D341Med (cell line): ENCODE measurements at places on chromosomes 6 and 20.

DNA sequence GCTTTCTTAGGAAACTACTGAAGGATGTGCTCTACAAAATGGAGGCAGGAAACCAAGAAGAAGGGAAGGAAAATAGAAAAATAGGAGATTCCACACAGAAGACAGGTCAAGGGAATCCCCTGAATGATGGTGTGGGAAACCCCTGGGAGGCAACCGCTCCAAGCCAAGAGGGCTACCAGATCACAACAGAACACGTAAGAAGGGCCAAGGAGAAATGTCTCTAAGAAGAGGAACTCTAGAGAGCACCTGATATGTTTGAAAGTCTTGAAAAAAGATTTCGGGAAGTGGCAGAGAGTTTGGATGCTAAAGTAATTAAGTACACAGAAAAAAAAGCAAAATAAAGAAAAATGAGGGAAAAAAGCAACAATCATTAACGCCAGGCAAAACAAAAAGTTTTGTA is 7.1 kb downstream of the KIF13A start:
- DNase-seq = no peak

GRCh38 chr20:33733654-33734576 is 2.1 kb downstream of the ZNF341 start:
- DNase-seq = no peak

DNA sequence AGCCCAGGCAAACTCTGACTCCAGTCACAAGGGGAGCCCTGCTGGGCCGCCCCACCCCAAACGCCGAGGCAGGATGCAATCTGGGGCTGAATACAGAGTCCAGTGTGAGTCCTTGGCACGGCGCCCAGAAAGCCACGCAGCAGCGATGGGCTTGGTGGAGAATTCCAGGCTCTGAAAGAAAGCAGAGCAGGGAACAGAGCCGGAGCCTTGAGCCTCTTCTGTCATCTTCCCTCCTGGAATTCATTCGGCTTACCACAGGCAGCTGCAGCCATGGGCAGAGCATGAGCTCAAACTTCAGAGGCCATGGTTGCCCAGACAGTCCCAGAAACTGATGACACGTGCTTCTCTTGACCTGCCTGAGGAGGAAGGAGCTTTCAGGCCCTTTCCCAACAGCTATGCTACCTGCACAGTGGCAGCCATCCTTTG is 441.1 kb upstream of the JARID2 start:
- DNase-seq = no peak

DNA sequence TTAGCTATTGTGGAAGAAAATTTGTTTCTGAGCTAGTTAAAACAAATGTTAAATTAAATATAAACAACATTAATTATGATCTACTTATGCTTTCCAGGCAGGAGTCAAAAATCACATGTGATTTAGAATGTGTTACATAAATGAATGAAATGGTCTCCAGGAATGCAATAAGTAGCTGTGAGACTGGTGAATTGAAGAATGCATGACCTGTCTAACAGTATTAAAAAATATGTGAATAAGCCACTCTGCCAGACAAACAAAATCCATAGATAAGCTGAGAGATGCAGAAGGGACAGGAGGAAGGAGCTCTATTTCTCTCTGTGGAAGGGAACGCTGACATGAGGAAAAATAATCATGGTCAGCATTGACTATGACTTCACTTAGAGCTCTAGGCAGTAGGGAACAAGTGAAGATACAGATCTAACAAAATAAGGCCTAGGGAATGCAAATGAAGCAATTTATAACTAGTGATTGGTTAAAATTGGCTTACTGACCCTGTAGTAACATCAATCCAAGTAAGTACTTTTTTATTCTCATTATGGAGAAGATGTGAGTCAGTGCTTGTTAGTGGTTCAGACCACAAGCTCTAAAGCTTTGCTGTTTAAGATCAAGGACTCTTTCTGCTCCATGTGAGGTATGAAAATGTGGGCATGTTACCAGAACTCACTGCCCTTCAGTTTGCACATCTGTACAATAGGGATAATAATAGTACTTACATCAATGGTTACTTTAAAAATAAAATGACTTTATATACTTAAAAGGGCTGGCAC is 432.6 kb downstream of the MMUT start:
- no peak for DNase-seq

GRCh38 chr6:161444464-161444863 is 170.6 kb upstream of the AGPAT4 start:
- no peak for DNase-seq

DNA sequence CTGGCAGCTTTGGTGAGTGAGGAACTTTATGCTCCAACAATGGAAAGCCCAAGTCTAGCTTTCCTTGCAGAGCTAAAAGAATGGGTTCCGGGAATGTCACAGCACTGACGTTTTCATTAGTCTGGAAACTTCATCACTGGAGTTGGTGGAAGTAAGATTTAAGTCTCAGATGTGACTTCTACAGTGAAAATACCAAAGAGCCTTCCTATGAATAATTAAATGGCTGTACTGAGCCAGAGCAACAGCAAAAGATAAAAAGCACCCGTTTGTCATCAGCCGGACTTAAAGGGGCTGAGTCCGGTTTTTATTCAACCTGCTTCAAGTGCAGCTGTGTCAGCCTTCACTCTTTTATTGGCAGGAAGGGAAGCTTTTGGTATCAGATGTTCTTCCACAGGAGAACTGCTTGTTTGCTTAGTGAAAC is 46.5 kb upstream of the SHLD1 start:
- no peak for DNase-seq

GRCh38 chr6:107618672-107619071 is 128.8 kb downstream of the SOBP start:
- no peak for DNase-seq

DNA sequence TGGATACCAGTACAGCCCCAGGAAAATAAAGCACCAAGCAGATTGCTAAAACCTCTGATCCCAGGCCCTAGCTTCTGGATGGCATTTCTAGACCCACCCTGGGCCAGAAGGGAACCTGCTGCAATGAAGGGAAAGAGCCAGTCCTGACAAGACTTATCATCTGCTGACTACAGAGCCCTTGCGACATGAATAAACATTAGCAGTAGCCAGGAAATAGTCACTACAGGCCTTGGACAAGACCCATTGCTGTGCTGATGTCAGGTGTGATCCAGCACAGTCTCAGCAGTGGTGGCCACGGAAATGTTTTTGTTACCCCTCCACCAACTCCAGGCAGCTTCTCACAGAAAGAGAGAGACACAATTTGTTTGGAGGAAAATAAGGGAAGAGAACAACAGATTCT is 399.3 kb downstream of the HAO1 start:
- no peak for DNase-seq

DNA sequence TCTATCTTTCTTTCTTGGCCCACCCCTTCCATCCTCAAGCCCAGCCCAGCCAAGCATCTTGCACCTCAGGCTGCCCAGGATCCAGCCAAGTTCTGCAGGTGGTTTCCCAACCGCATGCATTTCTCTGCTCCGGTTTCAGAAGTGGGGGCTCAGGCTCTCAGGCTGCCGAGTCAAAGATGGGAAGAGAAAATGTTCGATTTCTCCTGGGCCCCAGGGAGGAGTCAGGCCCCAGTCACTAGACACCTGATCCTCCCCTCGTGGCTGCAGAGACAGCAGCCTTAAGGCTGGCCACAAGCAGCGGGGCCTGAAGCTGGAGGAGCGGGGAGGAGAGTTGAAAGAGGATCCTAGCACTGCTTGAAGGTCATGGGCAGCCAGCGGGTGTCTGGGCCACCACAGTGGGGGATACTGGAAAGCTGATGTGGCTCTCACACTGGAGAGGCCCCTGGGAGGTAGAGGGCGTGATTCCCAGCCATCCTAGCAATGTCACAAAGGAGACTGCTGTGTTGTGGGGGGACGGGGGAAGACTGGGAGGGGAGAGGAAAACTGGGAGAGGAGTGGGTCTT is 42.2 kb upstream of the ZFAND3 start:
- no peak for DNase-seq

GRCh38 chr6:2042956-2043648 is 202.3 kb downstream of the GMDS start:
- no peak for DNase-seq

DNA sequence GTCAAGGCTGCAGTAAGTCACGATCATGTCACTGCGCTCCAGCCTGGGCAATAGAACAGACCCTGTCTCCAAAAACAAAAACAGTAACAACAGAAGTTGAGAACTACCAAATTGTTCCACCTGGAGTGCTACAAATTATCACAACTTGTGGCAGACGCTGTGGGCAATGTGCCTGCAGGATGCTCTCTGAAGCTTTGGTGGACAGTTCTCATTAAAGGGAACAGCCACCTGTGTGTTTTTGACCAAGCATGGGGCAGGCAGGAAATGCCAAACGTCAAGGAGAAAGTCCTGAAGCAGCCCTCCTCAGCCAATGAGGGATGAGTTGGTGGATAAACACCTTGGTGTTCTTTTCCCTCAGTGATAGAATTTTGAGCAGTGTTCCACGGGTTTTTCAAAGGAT is 15.8 kb downstream of the COX4I2 start:
- DNase-seq = no peak

GRCh38 chr20:60341062-60341461 is 382.8 kb downstream of the CDH26 start:
- no peak for DNase-seq

GRCh38 chr6:131937226-131937625 is 13.9 kb downstream of the CCN2 start:
- no peak for DNase-seq

GRCh38 chr6:44530209-44530909 is 142.9 kb downstream of the CDC5L start:
- DNase-seq = no peak

GRCh38 chr20:37577981-37578380 is 50.3 kb upstream of the BLCAP start:
- DNase-seq = no peak

- no peak for DNase-seq
Measured at GRCh38 chr6:105774247-105774646, 311.9 kb upstream of the PRDM1 start.

GRCh38 chr6:6246544-6246943 is 73.9 kb downstream of the F13A1 start:
- no peak for DNase-seq

DNA sequence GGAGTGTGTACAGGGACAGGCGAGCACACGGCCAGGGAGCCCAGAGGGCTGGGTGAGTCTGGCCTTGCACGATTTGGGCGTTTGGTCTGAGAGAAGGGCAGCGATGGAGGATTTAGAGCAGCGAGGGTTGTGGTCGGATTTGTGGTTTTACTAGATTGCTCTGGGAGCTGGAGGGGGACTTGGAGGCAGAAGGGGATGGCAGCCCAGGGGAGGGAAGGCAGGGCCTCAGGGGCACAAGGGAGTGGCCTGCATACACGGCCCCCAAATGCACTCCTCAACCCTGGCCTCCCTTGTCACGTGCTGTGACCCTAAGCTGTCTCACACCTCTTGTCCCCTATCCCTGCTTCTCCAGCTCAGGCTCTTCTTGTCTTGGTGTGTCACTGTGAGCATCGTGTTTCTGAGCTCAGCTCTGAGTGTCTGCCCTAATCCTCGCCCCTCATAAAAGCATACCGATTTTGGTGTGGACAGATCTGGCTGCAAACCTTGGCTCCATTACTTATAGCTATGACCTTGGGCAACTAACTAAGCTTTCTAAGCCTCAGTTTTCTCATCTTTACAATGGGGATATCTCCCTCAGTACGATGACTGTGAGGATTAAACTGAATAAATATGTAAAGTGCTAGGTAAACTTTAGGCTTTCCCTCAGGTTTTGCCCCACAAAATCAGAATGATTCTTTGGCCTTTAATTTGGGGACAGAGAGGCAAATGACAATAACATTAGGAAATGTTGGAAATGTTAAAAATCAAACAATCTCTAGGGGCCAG is 120.1 kb upstream of the ARMC2 start:
- DNase-seq = no peak

DNA sequence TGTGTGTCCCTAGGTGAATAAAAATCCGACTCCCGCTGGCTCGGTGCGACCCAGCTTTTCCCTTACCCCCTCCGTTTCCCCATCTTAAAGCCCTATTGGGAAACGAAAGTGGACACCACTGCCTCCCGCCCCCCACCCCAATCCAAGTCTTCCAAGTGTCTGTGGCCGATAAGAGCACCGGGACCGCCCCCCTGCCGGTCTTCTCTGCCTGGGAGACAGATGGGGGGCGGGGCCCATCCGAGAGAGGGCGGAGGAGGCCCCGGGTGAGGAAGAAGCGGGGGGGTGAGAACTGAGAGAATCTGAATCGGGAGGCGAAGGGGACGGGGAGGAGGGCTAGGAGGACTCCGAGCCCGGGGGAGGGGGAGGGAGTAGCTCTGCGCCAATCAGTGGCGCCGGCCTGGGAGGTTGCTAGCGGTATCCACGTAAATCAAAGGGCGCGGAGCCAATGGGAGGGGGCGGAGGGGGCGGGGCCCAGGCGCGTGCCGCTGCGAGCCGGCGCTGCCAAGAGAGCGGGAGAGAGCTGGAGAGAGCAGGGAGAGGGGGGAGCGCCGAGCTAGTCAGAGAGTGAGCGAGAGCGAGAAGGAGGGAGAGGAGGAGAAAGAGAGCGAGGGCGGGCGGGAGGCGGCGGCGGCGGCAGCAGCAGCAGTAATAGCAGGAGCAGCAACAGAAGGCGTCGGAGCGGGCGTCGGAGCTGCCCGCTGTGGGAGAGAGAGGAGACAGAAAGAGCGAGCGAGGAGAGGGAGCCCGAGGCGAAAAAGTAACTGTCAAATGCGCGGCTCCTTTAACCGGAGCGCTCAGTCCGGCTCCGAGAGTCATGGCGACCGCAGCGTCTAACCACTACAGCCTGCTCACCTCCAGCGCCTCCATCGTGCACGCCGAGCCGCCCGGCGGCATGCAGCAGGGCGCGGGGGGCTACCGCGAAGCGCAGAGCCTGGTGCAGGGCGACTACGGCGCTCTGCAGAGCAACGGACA is at the start of gene POU3F2:
Gene POU3F2 (plus strand): TSS at position 515 of the 972 bp plus-strand sequence. CDS start 300 bp downstream, at position 815.
- peak; percentile 94 for DNase-seq

DNA sequence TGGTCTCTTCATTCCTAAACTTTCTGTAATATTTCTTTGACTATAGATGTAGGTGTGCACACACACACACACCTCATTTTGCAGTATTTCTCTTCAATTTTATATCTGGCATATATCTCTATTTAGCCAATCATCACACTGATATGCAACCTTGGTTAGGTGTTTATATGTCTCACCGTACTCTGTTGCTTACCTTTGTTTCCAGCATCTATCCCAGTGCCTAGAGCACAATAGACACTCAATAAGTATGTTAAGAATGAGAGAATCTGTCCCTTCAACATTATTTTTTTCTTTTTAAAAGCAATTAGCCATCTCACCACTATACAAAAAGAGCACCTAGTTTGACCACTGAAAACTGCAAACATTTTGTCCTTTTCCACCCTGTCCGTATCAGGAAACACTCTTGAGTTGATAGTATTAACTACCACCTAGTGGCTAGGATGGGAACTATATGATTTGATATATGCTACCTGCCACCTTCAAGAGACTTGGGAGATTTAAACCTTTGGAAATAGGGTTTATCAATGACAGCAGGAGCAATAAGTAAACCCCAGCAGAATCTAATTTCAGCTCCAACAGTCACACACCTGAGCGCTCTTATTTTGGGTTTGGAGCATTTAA is 48.7 kb upstream of the RSPO3 start:
- DNase-seq = peak; percentile 29

DNA sequence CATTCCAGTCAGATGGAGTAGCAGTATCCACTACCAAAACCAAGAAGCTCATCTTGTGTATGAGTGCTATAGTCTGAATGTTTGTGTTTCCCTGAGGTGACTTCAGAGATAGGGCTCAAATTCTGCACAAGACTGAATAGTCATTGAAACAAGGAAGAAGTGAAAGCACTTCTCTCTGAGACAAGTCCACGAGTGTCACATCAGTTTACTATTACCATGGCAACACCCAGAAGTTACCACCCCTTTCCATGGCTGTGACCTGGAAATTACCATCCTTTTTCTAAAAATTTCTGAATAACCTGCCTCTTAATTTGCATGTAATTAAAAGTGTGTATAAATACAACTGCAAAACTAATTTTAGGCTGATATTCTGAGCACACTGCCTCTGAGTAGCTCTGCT is 682.1 kb upstream of the ADGRB3 start:
- no peak for DNase-seq

- no peak for DNase-seq
Measured at GRCh38 chr6:11304946-11305345, 72.5 kb upstream of the NEDD9 start.
